ENCODE measurements at places on chromosomes 13 and 19.

- DNase-seq = peak; percentile 82
Observed at GRCh38 chr19:49338691-49339300, 3.6 kb downstream of the CD37 start.

- DNase-seq = peak; percentile 1
Observed at GRCh38 chr13:35283856-35284255, 192.6 kb downstream of the MAB21L1 start.

DNA sequence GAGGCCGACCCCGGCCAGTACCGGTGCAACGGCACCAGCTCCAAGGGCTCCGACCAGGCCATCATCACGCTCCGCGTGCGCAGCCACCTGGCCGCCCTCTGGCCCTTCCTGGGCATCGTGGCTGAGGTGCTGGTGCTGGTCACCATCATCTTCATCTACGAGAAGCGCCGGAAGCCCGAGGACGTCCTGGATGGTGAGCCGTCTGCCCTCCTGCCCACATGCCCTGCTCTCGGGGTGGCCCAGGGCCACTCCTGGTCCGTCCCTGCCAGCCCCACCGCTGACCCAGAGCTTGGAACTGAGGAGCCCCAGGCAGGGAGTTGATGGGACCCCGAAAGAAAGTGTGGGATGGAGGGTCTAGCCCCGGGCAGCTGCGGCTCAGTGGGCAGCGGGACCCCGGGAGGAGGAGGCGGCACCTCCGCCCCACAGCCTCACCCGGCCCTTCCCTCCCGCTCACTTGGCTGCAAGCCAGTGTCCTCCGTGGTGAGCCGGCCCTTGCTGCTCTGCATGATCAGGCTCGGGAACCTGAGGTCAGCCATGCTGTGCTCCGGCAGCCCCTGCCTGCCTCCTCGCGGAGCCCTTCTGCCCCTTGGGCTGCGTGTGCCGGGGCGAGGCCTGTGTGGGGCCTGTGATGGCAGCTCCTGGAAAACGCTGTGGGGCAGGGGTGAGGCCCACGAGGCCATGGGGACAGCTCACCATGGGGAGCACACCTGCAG, 8.1 kb upstream of the HCN2 start:
- DNase-seq = no peak

DNA sequence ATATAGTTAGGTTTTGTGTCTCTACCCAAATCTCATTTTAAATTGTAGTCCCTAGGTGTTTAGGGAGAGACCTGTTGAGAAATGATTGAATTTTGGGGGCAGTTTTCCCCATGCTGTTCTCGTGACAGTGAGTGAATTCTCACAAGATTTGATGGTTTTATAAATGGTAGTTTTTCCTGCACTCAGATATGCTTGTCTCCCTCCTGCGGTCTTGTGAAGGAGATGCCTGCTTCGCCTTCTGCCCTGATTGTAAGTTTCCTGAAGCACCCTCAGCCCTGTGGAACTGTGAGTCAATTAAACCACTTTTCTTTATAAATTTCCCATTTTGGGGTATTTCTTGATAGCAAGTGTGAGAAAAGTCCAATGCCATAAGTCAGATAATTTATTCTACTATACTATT, 1977.5 kb upstream of the PCDH20 start:
- DNase-seq = peak; percentile 0

GRCh38 chr19:6216236-6216995, 63.4 kb downstream of the MLLT1 start:
- DNase-seq = no peak

DNA sequence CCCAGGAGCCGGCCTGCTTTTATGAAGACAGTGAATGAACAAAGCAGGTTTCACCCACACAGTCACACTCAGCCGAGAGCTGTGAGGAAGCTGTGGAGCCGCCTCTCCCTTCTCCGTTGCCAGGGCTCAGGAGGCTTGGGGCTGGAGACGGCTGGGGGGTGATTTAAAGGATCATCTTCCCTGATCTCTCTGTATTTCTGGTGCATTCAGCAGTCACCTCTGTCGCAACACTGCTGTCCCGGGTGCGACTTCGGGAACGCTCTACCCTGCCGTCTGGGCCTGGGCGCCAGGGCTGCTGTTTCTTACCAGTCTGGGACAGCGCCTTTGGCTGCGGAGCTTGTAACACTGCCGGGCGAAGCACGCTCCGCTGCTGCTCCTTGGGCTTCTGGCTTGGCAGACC, 18.1 kb downstream of the CAPS start:
- no peak for DNase-seq

- no peak for DNase-seq
Observed at GRCh38 chr13:31274390-31274789, 74.6 kb downstream of the B3GLCT start.

GRCh38 chr19:41999071-41999877, 5.2 kb upstream of the ATP1A3 start:
- peak; percentile 18 for DNase-seq

DNA sequence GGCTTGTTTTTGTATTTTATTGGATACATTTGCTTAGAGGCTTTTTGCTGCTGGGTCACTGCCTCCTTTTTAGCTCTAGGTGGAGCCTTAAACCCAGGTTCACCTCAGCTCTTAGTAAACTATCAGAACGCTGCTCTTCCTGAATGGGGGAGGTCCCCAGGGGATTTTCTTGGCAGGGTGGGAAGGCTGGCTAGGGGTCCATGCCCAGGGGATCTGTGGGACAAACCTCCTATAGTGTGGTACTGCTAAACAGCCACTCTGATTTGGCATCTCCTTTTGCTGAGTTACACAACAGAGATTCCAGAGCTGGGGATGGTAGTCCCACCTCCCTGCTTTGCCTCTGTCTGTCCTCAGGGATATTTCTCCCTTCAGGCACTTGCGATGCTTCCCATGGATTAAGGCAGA, 204.9 kb downstream of the ZIC5 start:
- DNase-seq = no peak

- no peak for DNase-seq
Observed at GRCh38 chr13:47190696-47191305, 293.9 kb upstream of the HTR2A start.

DNA sequence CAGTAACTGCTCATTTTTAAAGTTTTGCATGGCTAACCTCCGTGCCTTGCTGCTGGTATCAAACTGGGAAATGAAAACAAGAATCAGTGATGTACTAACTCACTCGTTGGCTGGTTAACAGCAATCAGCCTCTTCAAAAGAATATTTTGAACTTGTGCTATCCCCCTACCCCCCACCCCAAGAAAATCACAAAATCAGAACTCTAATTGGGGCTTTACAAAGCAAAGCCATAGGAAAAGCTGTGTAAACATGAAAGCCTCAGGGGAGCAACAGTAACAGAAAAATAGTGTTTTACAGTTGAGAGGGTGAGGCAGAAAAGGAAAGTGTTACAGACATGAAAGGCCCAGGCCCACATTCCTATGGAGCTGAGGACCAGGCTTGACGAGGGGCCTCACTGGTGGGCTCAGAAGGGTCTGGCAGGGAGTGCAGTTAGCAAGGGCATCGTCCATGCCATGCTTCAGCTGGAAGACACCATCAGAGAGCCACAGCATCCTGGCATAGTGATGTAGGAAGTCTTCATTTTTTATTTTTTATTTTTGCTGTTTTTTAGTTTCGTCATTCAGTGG, 217.6 kb downstream of the PCCA start:
- no peak for DNase-seq

DNA sequence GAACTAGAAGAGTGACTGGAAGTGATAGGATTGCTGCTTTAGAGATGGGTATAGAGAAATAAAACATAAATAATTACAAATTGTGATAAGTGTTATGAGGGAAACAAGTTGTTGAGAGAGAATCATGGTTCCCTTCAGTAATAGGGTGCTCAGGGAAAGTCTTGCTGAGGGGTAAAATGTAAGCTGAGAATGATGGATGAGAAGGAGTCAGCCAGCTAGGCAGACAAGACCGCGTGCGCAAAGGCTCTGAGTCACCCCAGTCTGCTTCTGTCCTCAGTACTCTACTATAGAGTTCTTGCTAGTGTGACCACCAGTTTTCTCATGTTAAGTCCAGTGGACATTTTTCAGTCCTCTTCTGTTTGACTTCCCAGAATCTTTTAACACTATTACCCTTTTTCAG, 39.5 kb downstream of the PCCA start:
- DNase-seq = no peak

GRCh38 chr13:34627509-34628208, 314.4 kb upstream of the NBEA start:
- DNase-seq = no peak

DNA sequence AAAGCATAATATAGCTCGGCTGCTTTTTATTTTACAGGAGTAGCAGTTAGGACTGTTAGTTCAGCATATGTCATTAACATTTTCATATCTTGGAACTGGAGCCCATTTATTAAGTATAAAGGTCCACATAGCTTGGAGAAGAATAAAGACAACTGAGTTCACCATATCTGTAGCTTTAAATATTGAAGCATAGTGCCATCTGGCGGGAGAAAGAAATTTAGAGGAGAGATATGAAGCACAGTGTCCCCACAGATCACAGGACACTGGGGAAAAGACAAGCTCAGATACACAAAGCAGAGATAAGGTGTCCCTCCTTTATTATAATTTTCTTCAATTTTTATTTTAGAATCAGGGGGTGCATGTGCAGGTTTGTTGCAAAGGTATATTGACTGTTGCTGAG, 104.7 kb upstream of the FREM2 start:
- DNase-seq = peak; percentile 34

GRCh38 chr19:45050036-45050435, 11.2 kb downstream of the CLASRP start:
- DNase-seq = no peak

- no peak for DNase-seq
Observed at GRCh38 chr13:74561155-74561554, 427.0 kb upstream of the KLF12 start.

- DNase-seq = no peak
Observed at GRCh38 chr13:75312884-75313520, 169.0 kb downstream of the TBC1D4 start.

DNA sequence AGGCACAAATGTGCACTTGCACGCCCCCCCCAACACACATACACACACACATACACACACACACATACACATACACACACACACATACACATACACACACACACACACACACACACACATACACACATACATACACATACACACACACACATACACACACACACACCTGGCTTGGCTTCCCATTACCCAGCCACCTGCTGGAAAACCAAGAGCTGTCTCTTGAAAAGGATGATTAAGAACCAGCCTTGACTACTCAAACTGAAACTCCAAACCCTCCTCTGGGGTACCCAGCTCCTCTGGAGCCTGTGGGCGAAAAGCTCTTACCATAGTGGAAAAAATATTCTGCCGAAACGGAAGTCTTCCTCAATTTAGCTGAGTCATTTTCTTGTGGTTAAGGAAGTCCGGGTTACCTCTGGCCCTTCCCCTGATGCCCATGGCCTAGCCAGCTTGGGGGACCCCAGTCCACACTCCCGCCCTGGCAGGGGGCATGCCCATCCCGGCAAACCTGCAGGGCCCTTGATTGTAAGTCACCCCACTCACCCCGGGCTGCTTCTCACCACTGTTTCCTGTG, 21.9 kb downstream of the CEBPA start:
- DNase-seq = no peak

DNA sequence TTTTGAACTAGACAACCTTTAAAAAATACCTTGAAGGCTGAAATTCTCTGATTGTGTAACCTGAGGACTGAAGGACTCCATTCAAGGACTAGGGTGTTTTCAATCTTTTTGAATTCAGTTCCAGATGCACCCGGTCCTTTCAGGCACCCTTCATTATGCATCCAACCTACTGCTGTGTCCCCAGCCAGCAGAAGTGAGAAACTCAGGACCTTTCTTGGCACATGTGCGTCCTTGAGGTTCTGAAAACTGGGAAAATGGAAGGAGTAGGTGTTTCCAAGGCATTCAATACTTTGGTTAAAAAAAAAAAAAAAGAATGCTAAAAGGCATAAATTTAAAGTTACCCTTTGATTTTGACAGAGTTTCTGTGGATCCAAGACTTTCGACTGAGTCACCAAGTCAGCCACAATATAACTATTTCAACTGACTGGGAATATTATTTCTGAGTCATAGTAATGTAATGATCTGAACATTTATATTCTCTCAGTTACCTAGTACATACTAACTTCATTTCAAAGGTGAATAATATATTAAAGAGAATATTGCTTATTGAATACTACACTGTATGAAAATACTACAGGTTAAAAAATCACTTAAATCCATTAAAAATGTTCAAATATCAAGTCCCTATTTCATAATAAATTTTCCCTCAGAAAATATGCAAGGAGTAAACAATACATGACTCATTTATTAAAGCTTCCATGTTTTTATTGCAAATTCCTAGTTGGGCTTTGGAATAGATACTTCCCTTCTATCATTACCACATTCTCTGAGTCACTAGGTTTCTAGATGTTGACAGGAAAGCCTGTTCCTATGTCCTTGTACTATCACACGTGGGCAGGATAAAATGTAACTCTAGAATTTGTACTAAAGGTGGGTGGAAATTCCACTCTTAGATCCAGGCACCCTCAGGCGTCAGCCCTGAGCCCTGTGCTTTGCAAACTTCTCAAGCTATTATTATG, 2.4 kb upstream of the ITGBL1 start:
- DNase-seq = no peak

- DNase-seq = no peak
Observed at GRCh38 chr13:20940083-20940482, 37.5 kb upstream of the XPO4 start.

DNA sequence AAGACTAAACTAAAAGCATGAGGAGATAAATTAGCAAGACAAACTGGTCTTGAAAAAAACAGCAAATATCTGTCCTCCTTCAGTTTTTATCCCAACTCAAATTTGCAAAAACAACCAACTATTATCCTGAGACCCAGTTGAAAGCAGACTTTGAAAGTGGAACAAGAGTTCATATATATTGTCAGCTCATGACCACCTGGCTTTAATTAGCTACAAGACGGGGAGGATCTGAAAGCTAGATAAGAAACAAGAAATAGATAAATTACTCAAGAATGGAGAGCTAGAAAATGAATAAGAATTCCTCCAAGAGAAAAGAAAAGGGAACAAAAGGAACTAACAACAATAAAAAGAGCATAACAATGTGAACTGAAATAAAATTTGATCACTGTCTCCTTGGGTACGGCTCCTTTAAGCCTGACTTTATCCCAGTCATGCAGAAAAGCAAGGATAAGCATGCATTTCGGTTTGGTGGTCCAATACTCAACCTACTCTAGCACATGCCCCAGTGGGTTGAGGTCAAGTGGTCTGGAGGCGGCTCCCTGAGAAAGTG, 246.9 kb downstream of the DCLK1 start:
- no peak for DNase-seq

DNA sequence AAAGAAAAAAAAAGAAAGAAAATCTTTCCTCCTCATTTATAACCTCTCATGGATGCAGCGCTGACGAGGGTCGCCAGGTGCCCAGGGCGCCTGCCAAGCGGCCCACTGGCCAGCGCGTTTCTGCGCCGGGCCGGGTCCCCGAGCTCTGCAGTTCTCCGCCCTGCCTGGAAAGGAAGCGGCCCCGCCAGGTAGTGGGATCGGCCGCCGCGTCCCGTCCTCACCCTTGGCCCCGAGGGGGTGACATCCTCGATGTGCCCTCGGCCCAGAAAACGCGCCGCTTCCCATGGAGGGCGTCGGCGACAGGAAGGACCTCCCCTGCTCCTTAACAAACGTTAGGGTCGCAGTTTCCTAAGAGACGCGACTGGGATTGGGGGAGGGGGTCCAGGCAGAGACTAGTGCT, 56.9 kb downstream of the ZNF726 start:
- DNase-seq = no peak
